ENCODE measurements at places on chromosomes 1 and 21.

- DNase-seq = no peak
Measured at GRCh38 chr1:200908191-200908868, 13.6 kb downstream of the INAVA start.

DNA sequence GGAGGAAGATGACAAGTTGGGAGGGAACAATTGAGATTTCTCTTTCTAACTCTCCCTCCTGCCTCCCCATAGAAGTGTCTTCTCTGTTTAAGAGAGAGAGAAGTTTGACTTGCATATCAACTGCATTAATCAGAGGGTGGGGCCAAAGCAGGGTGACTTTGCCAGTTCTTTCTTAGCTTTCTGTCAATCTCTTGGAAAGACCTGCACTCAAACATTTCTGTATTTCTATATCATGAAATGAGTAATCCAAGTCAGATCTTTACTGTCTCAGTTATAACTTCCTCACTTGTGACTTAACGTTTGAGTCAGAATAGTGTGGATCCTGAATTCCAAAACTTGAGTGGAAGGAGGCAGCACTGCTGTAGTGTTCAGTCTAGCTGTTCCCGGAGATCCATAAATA, 180.8 kb upstream of the KCNK2 start:
- DNase-seq = no peak

DNA sequence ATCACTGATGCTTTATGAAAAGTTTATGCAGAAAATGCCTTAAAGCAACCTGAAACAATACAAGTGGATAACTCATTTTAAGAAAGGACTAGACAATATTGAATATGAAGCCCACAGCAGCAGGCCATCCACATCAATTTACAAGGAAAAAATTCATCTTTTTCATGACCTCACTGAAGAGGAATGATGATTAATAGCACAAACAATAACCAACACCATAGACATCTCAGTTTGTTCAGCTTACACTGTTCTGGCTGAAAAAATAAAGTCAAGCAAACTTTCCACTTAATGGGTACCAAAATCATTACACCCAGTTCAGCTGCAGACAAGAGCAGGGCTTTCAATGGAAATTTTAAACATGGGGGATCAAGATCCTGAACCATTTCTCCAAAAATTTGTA, 380.6 kb upstream of the NEGR1 start:
- no peak for DNase-seq

DNA sequence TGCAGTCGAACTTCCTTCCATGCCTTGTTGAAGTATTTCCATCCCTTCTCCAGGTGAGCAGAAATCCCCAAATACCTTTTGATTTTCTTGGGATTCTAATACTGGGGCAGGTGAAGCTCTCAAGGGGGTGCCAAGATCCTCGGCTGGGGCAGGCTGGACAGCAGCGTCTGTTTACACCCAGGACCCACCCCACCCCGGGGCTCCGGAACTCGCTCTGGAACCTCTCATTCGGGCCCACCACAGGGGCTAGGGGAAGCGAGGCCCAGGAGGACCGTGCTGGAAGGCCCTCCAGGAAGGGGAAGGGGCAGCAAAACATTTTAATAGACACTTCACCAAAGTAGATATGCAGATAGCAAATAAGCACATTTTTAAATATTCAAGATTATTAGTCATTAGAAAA, 161.9 kb upstream of the GORAB start:
- DNase-seq = no peak

- DNase-seq = no peak
Measured at GRCh38 chr1:232596666-232597303, 33.1 kb downstream of the SIPA1L2 start.

DNA sequence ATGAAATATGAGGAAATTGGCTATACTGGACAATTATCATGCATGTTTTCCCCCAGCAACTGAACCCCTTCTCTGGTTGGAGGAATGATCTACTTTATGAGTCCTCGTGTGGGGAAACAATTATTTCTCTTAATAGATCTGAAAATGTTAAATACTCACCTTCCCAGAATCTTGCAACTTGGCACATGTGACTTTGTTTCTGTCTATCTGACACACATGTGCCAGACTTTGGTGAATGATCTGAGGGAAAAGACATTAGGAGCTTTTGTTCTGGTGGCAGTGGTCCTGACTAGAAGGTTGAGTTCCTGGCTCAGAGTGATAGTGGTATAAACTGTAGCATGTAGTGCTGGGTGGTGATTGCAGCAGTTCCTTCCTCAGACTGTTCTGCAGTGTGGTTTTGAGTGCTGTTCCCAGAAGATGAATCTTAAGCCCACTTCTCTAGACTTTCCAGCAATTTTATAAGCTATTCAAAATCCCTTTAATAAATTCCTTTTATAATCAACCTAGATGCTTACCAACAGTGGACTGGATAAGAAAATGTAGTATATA, 59.3 kb upstream of the B3GALNT2 start:
- no peak for DNase-seq

DNA sequence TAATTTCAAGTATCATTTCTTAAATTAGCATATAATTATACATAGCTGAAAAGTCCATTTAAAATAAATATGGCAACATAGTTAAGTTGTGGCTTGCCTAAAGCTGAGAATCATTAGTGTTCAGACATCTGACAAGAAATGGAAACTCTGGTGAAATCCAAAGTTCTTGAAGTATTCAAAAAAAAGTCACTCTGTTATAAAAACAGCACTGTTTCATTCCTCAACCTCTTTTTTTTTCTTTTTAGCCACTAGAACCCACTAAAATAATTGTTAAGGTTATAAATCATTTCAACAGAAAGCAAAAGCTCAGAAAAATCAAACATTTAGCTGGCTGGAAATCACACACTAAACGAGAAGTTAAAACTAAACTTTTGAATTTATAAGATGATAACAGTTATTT, 476.7 kb downstream of the LTN1 start:
- no peak for DNase-seq

- DNase-seq = no peak
Measured at GRCh38 chr1:162663589-162664106, 31.4 kb downstream of the DDR2 start.

- DNase-seq = no peak
Measured at GRCh38 chr1:200923601-200924000, 28.9 kb downstream of the INAVA start.
